ENCODE measurements at places on chromosomes 12 and 14.

DNA sequence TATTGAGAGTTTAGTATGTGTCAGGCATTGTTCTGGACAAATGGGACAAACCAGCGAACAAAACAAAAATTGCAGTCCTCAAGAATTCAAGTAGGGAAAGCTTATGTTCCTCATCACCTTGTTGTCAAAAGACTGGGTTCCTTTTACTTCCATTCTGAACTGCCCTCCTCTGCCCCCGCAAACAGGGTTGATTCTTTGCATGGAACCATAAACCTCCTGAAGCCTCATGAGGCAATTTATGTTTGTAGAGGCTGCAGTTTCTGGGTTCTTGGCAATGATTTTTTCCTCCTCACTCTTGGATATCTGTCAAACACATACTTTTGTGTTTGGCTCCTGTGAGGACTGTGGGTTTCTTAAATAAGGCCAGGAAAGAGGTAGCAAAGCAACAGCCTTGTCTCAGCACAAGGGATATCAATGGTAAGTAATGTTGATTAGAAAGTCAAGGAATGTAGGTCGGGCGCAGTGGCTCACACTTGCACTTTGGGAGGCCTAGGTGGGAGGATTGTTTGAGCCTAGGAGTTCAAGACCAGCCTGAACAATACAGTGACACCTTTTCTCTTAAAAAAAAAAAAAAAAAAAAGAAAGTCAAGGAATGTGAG, 13.9 kb downstream of the COPZ1 start:
- DNase-seq = peak; percentile 41

GRCh38 chr14:96077983-96078624, 38.9 kb downstream of the C14orf132 start:
- DNase-seq = no peak

GRCh38 chr12:52032446-52032803, 18.8 kb upstream of the NR4A1 start:
- DNase-seq = peak; percentile 67

GRCh38 chr12:117523971-117524370, 162.5 kb upstream of the NOS1 start:
- no peak for DNase-seq

- peak; percentile 79 for DNase-seq
Observed at GRCh38 chr14:68249661-68250451, 430.3 kb downstream of the RAD51B start.

DNA sequence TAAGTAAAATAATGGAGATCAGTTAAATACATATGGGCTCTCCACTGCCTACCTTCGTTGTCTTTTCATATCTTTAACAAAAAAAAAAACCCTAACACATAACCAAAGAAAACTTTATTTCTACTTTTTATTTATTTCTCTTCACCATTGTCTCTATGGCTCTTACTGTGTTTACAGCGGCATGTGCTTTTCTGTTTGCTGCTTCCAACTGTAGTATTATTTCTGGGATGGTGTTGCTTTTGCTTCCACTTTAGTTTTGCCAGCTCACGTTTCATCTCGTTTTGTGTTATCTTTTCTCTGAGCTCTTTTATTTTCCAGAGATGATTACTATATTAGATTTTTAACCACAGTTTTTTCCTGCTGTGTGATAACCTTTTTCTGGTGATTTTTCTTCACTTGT, 46.1 kb downstream of the KTN1 start:
- DNase-seq = no peak

- no peak for DNase-seq
Observed at GRCh38 chr14:65115615-65116014, 13.3 kb upstream of the MAX start.

GRCh38 chr12:27622436-27623195, 73.6 kb upstream of the REP15 start:
- no peak for DNase-seq

DNA sequence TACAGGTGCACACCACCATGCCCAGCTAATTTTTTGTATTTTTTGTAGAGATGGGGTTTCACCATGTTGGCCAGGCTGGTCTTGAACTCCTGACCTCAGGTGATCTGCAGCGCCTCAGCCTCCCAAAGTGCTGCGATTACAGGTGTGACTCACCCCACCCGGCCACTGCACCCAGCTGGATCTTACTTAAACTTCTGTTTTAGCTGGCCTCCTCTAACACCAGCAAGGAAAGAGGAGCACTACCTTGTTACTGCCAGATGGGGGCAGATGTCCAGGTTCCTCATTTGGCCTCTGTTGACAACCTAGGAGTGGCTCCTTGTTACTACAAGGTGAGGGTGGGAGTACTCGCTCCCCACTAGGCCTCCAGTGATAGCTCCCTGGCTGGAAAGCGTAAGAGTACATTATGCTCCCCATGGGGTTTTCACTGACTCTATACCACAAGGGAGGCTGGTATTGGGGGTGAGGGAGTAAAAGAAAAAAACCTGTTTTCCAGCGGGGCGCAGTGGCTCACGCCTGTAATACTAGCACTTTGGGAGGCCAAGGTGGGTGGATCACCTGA, 13.2 kb upstream of the ARF6 start:
- peak; percentile 65 for DNase-seq

DNA sequence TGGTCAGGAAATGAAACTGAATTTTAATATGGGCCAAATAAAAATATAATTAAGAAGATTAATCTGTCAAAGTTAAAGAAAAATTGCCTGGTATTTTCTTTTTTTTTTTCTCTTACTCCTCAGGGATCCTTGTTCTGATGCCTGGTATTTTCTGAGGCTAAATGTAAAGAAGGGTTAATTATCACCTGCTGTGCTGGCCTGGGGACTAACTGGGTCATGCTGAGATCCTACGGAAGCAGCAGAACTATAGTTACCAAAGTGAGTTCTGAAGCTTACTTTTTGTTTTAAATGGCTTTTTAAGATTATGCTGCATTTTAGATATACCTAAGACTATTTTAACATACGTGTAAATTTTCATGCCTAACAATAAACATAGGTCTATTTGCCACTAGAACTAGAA, 23.3 kb downstream of the ZC2HC1C start:
- no peak for DNase-seq

DNA sequence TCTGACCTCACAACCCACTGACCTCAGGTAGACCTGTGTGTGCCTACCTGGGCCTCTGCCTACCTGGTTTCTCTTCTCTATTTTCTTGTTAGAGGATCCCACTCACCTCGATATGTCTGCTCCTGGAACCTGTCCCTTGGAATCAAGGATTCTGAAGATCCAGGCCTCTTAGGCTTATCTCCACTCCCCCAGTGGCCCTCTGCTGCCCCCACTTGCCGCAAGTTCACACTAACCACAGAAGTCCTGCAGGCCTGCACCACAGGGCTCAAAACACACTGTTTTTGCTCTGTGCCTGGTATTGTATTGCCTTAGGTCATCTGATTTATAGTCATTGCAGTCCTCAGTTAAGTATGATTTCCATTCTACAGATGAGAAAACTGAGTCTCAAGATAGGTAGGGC, 15.3 kb upstream of the NRXN3 start:
- DNase-seq = no peak

- no peak for DNase-seq
Observed at GRCh38 chr12:113418213-113418879, 3.8 kb upstream of the SDSL start.

- DNase-seq = no peak
Observed at GRCh38 chr14:99806836-99807235, 13.6 kb downstream of the EML1 start.

All from fibroblast of skin of right biceps (primary cell).